ENCODE measurements at places on chromosomes 7 and 10.

DNA sequence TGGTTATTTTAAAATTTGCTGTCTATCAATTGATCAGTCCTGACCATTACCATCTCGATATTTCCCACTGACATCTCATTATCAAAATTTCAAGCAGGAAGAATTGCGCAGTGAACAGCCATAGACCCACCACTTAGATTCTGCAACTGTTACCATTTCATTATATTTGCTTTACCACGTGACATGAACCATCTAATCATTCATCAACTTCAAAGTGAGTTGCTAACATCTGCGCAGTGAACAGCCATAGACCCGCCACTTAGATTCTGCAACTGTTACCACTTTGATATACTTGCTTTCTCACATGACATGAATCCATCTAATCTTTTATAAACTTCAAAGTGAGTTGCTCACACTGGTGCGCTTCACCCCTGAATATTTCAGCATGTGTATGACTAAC lies 22.5 kb downstream of the FOXL3 start:
- no peak for DNase-seq

DNA sequence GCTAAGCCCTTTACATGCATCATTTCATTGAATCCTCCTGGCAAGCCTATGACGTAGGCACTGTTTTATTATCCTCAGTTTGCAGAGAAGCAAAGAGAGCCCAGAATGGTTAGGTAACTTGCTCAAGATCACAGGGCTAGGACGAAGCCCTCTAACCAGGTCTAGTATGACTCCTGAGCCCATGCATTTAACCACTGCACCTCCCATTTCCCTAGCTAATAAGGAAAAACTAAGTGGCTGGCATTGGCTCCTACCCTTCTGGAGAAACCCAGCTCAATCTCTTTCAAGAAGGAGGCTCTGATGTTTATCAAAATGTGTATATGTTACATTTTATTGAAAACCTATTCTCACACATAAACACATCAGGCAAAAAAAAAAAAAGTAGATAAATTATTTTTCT lies 19.8 kb downstream of the MYOF start:
- no peak for DNase-seq

DNA sequence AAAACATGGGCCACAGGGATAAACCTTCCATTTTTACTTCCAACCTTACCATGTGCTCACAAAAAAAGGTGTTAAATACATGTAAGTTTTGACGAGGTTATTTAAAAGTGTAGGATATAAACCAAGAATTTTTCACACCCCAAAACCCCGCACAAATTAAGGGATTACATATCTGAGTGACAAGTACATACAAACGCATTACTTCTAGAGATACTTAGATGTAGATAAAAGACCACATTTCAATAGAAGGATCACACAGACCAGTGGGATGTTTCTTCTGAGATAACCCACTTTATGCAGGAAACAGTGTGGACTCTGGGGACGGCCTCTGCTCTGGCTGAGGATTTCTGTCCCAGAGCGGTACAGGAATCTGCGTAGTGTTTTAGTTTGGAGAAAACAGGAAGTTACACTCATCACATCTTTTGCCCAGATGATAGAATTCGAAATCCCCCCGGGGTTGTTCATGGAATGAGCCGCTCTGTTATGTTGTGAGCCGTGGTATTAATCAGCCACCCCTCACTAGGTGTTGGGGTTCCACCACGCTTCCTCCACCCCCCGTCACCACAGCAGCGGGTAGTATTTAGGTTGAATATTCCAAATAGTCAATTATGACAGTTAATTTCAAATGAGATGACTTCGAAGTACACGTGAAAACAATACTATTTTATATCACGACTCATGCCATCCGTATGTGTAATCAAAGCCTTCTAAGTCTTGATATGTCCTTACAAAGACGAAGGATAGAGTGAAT lies 1.3 kb upstream of the CUL1 start:
- no peak for DNase-seq

DNA sequence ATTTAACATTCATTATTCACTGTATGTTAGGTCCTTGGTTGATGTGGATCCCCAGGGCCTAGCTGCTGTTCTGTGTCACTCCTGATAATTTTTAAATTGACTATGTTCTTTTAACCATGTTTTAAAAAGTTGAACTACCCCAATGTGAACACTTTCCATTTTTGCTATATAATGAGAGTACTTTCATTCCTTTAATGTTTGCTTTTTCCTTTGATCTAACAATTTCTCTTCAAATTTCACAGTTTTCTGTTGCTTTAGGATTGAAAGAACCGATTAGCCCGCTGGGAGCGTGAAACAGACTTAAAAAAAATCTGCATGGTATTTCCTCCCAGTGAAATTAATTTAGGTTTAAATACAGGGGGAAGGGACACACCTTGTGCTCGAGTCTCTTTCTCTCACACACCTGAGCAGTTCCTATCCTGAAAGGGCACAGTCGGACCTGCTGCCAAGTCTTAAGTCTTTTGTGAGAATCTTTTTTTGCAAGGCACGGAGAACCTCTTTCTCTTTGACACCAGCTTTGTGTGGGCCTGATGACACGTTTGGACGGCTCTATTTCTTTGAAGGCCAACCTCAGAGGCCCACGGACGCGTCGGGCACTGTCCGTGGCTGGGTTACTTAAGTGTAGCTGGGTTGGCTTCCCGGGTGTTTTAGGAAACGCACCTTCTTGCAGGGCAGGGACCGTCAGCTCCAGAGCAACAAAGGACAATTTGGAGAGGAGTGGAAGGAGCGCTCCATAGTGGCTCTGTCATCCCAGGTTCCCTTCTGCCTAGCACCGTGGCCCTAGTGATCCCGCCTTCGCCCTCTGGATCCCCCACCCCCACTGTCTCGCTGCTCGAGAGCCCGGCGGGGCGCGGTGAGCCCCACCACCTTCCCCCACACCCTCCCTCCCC lies 1.0 kb upstream of the CHN2 start:
- DNase-seq: no peak

- no peak for DNase-seq
Measured at GRCh38 chr10:119658274-119658673, 7.1 kb downstream of the BAG3 start.

GRCh38 chr7:111168182-111168581 lies 77.3 kb downstream of the LRRN3 start:
- DNase-seq: no peak

- no peak for DNase-seq
Measured at GRCh38 chr7:108310351-108310750, 145.9 kb downstream of the NRCAM start.

DNA sequence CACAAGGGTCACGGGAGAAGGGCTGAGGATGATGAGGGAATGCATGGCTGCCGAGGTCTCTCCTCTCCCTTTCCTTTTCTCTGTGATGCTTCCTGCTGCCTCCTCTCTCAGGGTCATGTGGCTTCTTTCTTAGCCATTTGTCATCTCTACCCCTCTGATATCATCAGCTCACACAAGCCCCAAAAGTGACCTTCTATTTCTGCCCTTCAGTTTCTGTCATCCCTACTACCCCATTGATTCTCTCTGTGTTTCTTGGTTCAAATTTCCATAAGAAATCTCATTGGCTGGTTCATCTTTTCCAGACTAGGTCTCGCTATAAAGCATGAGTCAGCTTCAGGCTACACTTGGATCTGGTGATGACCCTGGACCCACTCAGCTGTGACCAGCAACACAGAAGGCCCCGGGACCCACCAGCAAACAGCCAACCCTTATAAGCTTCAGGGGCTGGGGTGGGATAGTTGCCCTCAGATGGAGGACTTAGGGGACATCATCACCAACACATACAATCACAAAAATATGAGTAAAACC lies 284.3 kb downstream of the SKAP2 start:
- no peak for DNase-seq

DNA sequence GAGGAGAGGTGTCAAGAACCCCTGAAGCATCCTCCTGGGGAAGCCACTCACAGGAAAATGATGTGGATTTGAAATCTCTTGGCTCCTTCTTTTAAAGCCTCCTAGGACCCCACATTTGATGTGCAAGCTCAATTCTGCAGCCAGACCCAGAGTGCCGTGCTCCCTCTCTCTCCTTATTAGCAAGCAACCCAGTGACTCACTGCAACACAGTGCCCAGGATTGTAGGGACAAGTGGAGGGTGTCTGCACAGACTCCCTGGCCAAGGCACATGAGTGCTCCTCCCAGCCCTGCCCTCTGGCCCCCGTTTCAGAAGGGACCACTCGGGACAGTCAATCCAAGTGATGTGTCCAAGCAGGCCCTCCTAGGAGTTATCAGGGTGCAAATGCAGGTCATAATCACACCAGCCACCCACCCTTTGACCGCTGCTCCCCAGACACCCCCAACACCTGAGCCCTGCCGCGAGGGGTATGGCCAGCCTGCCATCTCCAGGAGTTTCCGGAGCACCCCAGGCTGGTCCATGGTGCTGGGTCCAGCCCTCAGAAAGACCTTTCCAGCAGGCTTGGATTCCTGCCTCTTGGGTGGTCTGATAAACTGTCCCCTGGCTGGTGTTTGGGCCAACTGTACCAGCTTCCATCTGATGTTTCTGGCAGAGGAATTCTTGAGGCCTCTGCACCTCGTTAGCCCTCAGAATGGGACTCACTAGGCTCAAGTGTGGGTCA lies 54.5 kb upstream of the CXCL12 start:
- DNase-seq: no peak

DNA sequence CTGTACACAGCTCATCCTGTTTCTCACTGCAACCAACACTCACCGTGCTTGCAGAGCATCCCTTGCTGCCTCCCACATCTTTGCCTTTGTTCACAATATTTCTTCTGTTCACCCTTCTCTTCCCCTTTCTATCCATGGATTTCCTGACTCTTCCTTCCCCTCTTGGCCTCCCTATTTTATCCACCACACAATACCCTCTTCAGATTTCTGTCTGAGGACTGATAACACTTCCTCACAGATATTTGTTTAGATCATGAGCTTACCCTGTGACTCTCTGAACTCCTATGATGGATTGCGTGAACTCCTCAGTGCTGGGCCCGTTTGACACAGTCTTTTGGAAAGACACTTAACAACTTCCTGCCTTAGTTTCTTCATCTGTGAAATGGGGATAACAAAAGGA lies 62.8 kb upstream of the GPR158 start:
- DNase-seq: no peak

- DNase-seq: no peak
Measured at GRCh38 chr7:57202274-57202673, 70.0 kb upstream of the ZNF479 start.

- DNase-seq: no peak
Measured at GRCh38 chr10:16735671-16736070, 81.6 kb downstream of the RSU1 start.

GRCh38 chr7:105131033-105131656 lies 117.1 kb downstream of the KMT2E start:
- no peak for DNase-seq

DNA sequence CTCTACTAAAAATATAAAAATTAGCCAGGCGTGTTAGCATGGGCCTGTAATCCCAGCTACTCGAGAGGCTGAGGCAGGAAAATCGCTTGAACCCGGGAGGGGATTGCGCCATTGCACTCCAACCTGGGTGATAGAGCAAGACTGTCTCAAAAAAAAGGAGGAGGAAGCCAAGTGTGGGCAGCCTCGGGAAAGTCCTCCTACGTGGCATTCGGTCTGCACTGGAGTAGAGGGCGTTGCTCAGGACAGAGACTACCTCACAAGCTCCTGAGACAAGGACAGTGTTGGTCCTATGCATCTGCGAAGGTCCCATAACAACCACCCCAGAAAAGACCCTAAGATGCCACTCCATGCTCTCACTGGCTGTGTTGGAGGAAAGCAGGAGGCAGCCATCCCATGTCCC lies 10.0 kb upstream of the SERPINE1 start:
- DNase-seq: no peak

GRCh38 chr10:105702211-105702610 lies 1061.1 kb downstream of the SORCS3 start:
- no peak for DNase-seq

- no peak for DNase-seq
Measured at GRCh38 chr7:116786791-116787443, 75.5 kb upstream of the CAPZA2 start.

DNA sequence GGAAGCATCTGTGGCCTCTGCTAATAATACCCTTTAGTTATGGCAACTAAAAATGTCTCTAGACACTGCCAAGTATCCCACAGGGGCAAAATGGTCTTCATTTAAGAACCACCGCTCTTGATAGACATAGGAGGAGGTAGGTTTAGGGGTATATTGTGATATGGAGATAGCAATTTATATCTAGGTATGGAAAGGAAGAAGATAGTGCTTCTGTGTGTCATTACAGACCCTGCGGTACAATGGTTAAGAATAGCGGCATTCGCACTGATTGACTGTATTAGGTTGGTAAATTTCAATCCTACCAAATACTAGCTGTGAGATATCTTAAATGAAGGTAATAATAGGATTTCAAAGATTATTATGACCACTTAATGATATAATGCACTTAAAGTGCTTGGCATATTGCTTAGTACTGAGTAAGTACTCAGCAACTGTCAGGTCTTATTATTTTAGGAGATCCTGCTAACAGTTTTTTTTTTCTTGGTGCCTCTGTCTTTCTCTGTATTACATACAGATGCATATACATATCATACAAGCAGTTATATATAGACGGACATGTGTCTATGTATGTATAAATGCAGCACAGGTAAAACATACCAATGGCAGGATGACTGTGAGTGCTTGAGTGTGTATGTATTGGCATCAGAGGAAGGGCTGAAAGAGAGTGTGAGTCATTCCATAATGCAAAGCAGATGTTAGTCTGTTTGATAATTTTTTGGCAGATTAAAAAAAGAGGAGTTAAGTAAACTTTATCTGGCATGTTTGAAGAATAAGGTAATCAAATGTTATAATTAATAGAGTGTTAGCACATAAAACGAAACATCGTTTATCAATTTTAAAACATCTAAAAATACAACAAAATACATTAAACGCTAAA lies 50.0 kb upstream of the ITGB8 start:
- DNase-seq: no peak

DNA sequence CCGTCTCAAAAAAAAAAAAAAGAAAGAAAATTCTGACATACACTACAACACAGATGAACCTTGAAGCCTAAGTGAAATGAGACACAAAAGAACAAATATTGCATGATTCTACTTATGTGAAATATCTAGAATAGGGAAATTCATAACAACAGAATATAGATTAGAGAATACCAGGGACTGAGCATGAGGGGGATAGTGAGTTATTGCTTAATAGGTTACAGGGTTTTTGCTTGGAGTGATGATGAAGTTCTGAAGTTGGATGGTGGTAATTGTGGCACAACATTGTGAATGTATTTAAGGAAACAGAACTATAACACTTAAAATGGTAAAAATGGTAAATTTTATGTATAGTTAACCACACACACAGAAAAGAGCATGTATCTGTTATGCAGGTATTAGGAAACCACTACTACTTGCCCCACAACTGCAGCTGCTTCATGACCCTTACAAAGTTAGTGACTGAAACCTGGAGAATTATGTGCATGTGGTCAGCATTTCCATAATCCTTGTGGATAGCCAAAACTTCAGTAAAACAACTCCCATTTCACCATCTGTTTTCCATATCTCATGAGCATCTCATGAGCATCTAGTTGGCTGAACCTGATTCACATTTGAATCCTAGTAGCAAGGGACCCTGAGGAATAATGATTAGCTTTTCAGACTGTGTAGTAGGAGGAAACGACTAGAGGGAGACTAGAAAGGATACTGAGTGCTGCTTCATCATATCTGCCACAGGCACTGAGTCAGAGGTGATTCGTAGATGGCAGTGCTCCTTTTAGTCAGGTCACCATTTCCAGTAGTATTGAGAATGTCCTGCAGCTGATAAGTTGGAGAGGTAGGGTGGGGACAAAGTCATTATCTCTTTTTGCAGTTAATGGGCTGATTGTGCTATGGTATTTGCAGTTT lies 26.3 kb downstream of the SAMD8 start:
- no peak for DNase-seq

- DNase-seq: no peak
Measured at GRCh38 chr7:91168871-91169829, 95.1 kb upstream of the FZD1 start.

GRCh38 chr10:110843796-110844616 lies 27.7 kb upstream of the PDCD4 start:
- DNase-seq: no peak

Measured in cortex of kidney (tissue), 1 donor.